Iris pigment epithelial cell (primary cell): ENCODE measurements at places on chromosomes 3 and 15.
A peak's percentile ranks its signal among the peaks of the same experiment; 100 is the strongest.

DNA sequence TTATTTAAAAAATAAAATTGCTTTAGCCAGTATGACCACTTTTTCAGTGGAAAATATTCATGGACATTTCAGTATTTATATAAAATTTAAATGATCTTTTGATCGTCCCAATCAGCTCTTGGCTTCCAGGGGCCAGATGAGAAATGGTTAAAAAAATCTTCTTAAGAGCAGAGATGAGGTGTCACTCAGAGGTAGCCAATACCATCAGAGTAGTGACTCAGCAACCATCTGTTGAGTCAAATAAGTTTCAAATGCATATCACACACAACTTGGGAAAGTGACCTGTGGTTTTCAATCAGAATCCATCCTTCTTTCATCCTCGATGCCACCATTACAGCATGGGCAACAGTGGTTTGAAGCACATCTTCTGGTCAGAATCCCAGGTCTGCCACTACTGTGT lies 958.8 kb upstream of the NR2F2 start:
- peak; percentile 61 for DNase-seq

DNA sequence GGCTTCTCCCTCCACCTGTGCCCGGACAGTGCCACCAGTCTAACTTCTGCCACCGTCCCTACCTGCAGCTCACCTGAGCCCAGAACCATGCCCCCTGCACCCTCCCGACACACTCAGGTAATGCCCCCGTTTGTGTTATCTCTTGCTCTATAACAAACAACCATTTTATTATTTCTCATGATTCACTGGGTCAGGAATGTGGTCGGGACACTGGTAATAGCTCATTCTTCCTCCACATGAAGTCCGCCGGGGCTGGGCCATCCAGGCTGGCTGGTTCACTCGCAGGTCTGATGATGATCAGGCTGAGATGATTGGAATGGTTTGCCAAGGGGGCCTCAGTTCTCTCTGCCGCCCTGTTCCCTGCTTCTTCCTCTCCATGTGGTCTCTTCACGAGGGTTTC lies 20.3 kb upstream of the NR2E3 start:
- DNase-seq, result peak; percentile 65

GRCh38 chr3:62950210-62950609 lies 75.0 kb upstream of the CADPS start:
- no peak for DNase-seq

- no peak for DNase-seq
These were observed 837.4 kb downstream of the CADM2 start for GRCh38 chr3:85796140-85796539.

GRCh38 chr3:17431004-17431403 lies 311.4 kb downstream of the TBC1D5 start:
- DNase-seq, result peak; percentile 59

DNA sequence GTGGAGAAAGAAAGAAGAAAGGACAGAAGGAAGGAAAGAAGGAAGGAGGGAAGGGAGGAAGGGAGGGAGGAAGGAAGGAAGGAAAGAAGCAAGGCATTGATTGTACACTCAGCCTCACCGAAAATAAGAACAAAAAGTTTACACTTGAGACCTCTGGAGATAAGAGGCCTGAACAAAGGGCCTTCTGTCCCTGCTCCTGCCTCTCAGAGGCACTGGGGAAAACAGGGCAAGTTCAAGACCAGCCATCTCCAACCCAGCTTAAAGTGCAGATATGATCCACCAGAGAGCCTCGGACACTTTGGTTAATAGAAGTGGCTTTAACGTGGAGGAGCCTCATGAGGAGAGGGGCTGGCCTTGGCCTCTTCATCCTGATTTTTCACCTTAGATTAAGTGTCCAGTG lies 582.9 kb upstream of the PPP2R3A start:
- no peak for DNase-seq

- DNase-seq, result no peak
These were observed 14.4 kb upstream of the XXYLT1 start for GRCh38 chr3:195285372-195285771.

GRCh38 chr15:100681335-100681746 lies 79.0 kb downstream of the ASB7 start:
- no peak for DNase-seq

GRCh38 chr15:98164571-98164970 lies 204.1 kb downstream of the ARRDC4 start:
- no peak for DNase-seq

GRCh38 chr3:30668051-30668609 lies 61.7 kb downstream of the TGFBR2 start:
- DNase-seq, result no peak

DNA sequence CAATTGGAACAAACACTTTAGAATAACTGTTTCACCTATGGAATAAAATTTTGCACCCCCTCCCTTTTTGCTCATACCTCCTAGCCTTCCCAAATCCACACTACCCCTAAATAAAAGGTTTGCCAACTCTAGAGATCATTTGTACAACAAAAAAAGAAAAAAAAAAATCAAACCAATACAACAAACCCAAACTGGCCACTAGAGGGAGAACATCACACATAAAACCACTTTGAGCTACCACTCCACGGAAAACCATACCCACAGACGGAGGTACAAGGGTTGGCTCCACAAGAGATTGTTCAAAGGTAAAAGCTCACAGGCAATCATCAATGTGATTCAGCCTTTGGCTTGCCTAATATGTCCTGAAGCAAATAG lies 47.6 kb downstream of the SETMAR start:
- DNase-seq, result peak; percentile 58

DNA sequence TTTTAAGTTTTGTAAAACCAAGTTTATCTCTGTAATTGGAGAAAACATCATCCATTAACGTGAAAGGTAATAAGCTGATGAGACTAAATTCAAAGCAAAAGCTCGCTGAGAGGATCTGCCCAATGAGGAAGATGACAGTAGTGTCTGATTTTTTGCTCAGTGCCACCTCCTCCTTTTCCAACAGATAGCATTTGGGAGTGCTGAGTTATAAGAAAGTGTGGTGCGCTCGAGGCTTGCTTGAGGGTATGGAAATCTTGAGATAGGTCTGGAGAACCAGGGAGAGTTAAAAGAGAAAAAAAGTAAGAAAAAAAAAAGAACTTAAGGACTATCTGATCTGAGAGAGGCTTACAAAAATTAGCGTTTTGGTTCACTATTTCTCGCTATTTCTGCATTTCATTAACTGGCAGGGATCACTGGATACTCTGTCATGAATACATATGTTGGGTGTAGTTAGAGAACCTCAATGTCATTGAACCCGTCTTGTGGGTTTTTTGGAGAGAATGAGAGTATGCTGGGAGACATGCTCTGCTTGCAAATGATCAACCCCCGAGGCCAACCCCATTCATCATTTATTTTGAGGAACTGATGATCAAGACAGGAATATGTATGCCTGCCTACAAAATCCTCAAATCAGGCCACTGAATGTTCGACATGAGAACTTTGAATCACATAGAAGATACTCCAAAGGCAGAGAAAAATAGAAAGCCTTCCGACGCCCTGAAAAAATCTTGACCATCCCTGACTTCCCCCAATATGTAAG lies 973 bp upstream of the USP13 start:
- no peak for DNase-seq

GRCh38 chr3:35184775-35185174 lies 454.6 kb upstream of the ARPP21 start:
- peak; percentile 59 for DNase-seq

- no peak for DNase-seq
These were observed 8.6 kb downstream of the LTF start for GRCh38 chr3:46456118-46456517.

GRCh38 chr3:69005071-69005790 lies 8.3 kb downstream of the EOGT start:
- peak; percentile 30 for DNase-seq

- peak; percentile 99 for DNase-seq
These were observed 121.7 kb upstream of the SPRED1 start for GRCh38 chr15:38130740-38131498.

- no peak for DNase-seq
These were observed 156.8 kb upstream of the UBE2E1 start for GRCh38 chr3:23648996-23649395.

DNA sequence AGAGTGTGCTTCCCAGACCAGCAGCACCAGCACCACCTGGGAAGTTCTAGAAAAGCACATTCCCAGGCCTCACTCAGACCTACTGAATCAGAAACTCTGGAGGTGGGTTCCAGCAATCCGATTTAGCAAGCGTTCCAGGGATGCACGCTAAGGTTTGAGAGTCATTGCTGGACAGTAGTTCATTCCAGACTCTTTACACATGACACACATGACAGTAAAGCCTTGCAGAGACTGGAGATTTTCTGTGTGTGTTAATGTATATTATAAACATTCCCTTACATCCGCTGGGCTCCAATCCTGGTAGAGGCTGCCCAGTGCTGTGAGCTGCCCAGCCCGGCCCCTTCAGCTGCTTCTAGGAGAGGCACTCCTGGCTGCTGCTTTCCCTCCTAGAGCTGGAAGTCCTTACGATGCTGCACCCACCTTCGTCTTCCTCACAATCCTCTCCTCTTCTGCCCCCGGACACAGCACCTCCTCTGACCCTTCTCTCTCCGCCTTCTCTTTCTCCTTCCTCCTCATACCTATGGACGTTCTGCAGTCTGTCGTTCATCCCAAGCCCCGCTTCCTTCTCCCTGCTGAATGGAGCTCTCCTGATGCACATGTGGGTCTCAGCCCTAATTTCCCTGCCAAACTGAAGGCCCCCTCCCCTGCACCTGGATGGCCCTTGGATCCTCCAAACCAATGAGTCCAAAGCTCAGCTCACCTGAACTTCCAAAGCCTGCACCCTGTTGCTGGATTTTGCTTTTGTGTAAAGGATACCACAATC lies 44.4 kb downstream of the ITGA11 start:
- no peak for DNase-seq

- no peak for DNase-seq
These were observed 247.5 kb downstream of the CDIN1 start for GRCh38 chr15:36826948-36827347.

DNA sequence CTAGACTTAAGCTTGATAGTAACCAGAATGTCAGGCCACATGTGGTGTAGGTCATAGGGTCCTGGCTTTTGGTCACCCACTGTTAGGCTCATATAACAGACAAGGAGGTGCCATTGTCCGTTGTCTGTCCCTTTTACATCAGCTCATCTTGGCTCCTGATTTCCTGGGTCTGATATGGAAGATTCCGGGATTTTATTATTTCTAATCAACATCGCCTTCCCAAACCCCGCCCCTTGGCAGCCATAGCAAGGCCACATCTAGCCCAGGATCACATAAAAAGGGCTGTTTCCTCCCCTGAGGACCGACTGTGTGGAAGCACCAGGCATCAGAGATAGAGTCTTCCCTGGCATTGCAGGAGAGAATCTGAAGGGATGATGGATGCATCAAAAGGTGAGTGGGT lies at the start of gene TGM4:
Gene TGM4, plus strand, starts transcription at position 301 of the 400 bp plus-strand sequence. Its CDS starts 71 bp downstream, at position 372.
- no peak for DNase-seq

DNA sequence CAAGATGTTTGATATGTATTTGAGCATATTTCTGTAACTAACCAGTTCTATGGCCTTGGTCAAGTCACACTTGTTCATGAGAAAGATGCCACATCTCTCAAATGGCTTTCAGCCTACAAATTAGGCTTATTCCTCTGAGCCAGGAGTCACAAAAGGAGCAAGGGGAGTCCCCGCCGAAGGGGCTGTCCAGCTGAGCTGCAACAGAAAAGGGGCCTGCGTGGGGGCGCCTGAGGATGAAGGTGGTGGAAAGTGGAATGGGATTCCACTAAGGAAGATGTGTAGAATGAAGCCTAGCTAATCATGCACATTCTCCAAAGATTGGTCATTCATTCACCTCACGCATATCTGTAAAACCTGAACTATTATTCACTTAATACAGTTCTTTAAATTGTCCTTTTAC lies 19.1 kb downstream of the ALDH1L1 start:
- DNase-seq, result no peak

- no peak for DNase-seq
These were observed 534.1 kb upstream of the KCNMB2 start for GRCh38 chr3:178002113-178002512.

DNA sequence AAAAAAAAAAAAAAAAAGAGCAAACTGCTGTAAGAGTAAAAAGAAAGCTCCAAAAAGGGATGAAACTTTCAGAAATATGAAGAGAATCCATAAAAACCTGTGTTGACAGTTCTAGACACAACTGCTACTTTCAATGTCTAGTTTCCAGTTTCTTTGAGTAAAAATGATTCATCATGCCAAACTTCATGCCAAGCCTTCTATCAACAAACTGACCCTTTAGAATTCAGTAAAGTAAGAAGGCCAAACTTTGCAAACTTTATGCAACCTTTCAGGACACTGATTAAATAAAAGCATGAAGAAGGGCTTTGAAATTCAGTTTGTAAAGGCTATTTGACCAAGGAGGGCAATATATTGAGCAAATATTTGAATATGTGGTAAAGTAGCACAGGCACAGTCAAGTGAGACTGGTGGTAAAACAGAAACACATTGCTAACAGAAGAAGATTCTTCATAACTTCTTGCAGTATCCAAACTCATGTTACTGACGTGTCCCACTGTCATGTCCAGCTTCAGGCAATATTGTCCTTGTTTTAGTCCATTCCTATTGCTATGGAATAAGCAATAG lies 56.3 kb upstream of the CFAP20DC start:
- no peak for DNase-seq

DNA sequence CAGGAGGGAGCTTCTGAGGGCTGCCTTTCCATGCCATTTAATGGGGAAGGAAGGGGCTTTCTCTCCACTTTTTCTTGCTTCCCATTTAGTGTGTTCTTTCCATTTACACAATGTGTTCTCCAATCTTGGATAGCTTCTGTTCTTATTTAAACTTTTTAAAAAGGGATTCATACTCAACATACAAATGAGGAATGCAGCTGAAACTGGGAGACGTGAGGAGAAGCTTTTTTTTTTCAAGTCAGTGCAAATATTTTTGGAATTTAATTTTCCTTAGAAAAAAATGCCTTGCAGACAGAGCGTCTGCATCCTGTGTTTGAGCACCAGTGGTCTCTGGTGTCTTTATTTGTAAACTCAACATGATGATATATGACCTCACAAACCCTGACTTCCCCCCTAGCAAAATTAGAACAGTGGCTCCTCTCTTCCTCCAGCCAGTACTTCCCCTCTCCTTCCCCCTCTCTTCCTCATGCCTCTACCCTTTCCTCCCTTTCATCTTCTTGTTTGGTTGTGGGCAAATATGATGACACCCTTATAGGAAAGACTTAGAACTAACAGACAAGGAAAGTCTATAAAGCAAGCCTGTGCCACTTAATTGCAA lies 48.1 kb upstream of the PCSK6 start:
- no peak for DNase-seq

DNA sequence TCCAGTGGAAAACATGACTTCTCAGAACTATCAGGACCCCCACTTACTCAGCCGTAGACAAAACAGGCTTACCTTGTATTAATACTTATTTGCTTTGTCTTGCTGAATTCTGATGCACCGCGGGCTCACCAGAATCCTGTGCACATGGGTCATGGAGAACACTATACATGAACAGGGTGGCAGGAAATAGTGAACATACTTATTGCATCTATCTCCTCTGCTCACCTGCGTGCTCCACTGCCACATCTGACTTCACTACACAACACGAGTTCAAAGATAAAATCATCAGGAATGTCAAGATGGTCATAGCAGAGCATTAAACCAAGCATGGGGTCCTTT lies 10.7 kb upstream of the MAPK6 start:
- DNase-seq, result no peak

- DNase-seq, result peak; percentile 91
These were observed 8.4 kb downstream of the CSK start for GRCh38 chr15:74790080-74790916.
